Stimulated activated CD4-positive, alpha-beta T cell treated with anti-CD3 and anti-CD28 coated beads, TNF-alpha, amount 100 ng/mL, for 1 hour (primary cell): ENCODE measurements at places on chromosomes 4 and X.

GRCh38 chr4:108361886-108362285, 193.2 kb upstream of the LEF1 start:
- DNase-seq, result no peak

DNA sequence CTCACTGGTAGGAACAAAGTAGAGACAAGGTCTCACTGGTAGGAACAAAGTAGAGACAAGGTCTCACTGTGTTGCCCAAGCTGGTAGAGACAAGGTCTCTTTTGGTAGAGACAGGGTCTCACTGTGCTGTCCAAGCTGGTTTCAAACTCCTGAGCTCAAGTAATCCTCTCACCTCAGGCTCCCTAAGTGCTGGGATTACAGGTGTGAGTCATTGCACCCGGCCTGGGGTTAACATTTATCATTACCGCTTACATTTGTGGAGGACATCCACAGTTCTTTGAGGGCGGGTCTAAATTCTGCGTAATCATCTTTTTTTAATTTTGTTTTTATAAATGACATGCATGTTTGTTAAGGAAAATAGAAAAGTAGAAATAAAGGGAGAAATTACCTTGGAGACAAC, 12.0 kb downstream of the RAB33B start:
- no peak for DNase-seq

GRCh38 chrX:49618574-49618973, 19.8 kb downstream of the GAGE1 start:
- DNase-seq, result no peak

GRCh38 chr4:121784401-121784800, 16.7 kb upstream of the EXOSC9 start:
- no peak for DNase-seq

- DNase-seq, result no peak
These were observed 10.7 kb downstream of the ATP8A1 start for GRCh38 chr4:42646013-42646784.

DNA sequence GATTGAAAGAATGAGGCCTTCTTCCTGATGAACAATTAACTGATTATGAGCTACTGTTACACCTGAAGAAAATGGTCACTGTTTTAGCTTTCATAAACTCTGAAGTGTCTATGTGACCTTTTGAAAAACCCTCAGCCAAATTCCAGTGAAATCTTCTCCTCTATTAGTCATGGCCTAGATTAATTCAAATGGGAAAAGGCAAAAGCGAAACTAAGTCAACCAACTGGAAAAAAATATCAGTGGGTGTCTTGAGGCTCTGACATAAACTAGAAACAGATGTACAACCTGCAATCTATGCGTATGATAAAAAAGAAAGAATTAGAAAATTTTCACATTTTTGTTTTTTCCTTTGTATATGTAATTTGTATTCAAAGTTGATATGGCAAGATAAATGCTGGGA, 169.4 kb upstream of the BANK1 start:
- no peak for DNase-seq

- no peak for DNase-seq
These were observed 56.8 kb downstream of the WFS1 start for GRCh38 chr4:6326312-6327060.

GRCh38 chr4:1815997-1816860, 23.1 kb downstream of the FGFR3 start:
- DNase-seq, result no peak

- DNase-seq, result no peak
These were observed 84.7 kb downstream of the CRMP1 start for GRCh38 chr4:5808081-5808741.

GRCh38 chr4:53152467-53152866, 213.4 kb downstream of the SCFD2 start:
- no peak for DNase-seq

- DNase-seq, result no peak
These were observed 32.1 kb downstream of the SLC34A2 start for GRCh38 chr4:25687773-25688172.

DNA sequence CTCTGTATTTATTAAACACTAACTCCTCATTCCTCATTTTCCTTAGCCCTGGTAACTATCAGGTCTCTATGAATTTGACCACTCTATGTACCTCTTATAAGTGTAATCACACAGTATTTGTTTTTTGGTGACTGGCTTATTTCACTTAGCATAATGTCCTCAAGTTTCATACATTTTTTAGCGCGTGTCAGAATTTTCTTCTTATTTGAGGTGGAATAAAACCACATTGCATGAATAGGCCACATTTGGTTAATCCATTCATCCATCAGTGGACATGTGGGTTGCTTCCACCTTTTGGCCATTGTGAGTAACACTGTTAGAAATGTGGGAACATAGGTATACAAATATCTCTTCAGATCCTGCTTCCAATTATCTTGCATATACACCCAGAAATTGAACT, 341.2 kb upstream of the BOD1L1 start:
- no peak for DNase-seq

- no peak for DNase-seq
These were observed 172.5 kb downstream of the CAMK2D start for GRCh38 chr4:113588895-113589668.

DNA sequence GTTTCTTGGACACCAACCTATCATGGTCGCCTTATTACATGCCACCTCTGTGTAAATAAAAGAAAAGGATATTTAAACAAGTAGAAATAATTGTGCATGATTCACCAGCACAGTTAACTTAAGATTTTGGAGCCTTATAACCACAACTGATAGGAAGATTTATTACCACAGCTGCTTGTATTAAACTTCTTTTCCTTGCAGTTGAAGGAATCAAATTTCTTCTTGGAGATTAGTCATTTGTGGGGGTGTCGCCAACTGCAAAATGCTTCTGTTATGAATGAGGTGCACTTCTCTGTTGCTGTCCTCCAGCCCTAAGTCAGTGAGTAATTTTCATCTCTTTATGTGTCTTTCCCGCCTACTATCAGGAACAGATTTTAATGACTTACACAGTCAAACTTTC, 73.3 kb downstream of the OR13H1 start:
- DNase-seq, result no peak

- DNase-seq, result no peak
These were observed 48.2 kb upstream of the GC start for GRCh38 chr4:71832049-71832448.

DNA sequence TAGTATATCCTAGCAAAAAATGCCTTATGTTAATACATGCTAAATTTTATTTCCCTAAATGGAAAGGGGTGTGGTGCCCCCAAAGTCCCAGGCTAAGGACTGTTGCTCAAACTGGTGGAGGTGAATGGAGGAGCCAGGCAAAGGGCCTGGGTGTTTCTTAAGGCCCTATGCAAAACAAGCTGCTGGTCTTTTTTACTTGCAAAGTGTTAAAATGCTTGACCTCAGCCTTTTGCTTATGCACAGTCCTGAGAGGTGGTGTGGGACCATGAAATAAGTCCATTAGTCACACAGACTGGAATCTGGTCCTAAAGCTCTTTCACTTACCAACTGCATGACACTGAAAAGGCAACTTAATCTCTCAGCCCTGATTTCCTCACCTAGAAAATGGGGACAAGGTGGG, 223.5 kb upstream of the MBNL3 start:
- no peak for DNase-seq

DNA sequence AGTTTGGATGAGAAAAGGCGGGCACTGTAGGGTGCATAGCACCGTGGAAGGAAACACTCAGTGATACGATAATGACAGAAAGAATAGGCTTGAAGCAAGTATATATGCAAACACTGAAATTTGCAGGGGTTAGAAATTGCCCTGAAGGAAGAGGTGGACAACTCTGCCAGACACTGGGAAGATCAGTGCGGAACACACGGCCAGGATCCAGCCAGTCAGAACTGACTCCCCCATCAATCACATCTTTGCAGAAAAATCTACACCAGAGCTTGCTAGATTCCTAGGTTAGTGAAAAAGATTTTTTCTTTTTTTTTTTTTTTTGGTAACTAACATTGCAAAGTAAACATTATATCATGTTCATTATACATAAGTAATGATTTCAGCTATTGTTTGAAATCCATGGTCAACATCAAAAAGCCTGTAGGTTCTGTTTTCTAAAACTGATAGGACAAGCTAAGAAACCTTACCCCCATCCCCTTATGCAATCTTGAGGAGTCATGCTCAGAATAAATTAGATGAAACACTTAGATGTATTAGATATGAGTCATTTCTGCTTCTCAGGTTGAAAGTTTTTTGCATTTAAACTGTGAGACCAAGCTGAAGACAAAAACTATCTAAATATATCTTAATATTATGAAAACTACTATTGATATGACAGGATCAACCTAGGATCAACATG, 38.9 kb downstream of the TRIML1 start:
- DNase-seq, result no peak

GRCh38 chrX:104270212-104270611, 15.5 kb upstream of the ESX1 start:
- no peak for DNase-seq

- DNase-seq, result no peak
These were observed 1.4 kb upstream of the RPS6KA3 start for GRCh38 chrX:20267931-20268701.

- no peak for DNase-seq
These were observed 151.6 kb downstream of the GRID2 start for GRCh38 chr4:92455329-92455839.

DNA sequence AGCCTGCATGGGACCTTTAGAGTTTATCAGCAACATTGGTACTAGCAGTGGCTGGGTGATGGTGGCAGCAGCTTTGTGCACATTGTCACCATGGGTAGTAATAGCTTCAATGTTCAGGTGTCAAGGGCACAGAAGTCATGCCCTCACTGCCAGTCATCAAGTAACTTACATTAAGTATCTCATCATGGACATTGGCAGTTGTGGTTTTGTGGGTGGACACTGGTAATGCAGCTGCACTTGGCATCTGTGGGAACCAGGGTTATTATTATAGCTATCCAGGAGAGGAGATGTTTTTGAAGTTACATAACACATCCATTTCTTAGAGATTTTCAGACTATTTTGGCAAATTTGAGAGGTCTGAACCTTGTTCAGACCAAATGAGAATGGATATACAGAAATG, 243.2 kb upstream of the NOCT start:
- DNase-seq, result no peak

GRCh38 chr4:6705646-6706045, 4.0 kb downstream of the MRFAP1L1 start:
- no peak for DNase-seq

DNA sequence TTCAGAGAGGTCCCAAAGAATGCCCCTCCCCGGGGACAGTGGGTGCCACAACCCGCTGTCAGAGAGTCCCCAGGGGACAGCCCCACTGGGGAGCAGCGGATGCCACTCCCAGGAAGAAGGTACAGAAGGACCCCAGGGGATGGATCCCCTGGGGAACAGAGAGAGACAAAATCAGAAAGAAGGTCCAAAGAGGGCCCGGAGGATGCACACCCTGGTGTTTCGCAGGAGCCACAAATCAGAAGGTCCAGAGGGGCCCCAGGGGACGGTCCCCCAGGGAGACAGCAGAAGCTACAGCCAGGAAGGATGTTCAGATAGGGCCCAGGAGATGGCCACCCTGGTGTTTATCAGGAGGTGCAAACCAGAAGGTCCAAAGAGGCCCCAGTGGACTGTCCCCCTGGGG, 1.4 kb downstream of the TEX13D start:
- no peak for DNase-seq

DNA sequence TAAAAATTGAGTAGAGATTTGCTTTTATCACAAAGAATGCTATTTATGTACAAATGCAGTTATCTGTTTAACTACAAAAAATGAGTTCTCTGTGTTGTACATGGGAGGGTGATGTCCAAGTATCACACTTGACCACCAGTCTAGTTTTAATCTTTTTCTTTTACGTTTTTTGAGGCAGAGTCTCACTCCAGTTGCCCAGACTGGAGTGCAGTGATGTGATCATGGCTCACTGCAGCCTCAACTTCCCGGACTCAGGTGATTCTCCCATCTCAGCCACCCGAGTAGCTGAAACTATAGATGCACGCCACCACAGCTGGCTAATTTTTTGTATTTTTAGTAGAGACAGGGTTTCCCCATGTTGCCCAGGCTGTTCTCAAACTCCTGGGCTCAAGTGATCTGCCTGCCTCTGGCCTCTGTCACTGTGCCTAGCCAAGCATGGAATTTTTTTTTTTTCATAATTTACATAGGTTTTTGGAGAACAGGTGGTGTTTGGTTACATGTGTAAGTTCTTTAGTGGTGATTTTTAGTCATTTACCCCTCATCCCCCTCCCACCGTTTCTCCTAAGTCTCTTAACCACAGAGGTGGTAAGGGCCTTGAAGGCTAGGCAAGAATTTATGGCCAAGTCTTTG, 47.9 kb upstream of the RPA4 start:
- no peak for DNase-seq

- no peak for DNase-seq
These were observed 63.9 kb downstream of the ENPP6 start for GRCh38 chr4:184153781-184154180.

- no peak for DNase-seq
These were observed 8.8 kb upstream of the GRPR start for GRCh38 chrX:16114611-16115010.

DNA sequence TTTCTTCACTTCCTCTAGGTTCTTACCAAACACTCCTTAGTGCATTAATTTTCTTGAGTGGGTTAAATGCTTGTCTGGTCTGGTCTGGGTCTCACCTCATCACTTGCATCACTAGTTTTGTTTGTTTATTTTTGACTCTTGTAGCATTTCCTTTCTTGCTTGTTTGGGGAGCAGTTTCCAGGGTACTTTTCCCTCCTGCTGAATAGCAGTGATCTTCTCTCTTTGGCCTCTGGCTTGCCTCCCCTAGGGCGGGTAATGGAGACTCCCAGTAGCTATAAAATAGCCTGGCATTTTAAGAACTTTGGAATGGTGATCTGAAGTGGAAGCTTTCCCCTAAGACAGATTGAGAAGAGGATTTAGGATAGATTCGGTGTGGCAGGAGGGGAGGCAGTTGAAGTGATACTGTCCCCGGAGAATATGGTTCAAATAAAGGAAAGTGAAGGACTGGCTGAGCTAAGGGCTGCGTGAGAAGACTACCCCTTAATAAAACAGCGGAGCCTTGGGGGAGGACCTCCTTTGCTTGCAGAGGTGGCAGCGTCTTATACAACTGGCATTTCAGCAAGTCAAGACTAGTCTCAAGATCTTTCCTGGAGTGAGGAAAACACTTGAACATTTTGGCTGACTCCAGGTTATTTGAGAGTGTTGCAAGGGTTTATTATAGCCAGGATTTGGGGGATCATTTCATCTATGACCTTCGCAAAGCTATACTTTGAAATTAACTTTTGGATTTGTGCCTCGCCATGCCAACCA, 190.6 kb downstream of the FRAS1 start:
- no peak for DNase-seq

GRCh38 chr4:991451-992296, 1.5 kb downstream of the SLC26A1 start:
- no peak for DNase-seq

GRCh38 chr4:7867701-7868435, 71.8 kb downstream of the AFAP1 start:
- DNase-seq, result no peak
